Stimulated activated CD4-positive, alpha-beta T cell treated with anti-CD3 and anti-CD28 coated beads, TNF-alpha, amount 100 ng/mL, for 1 hour (primary cell): ENCODE measurements at places on chromosomes 3 and 15.
A peak's percentile ranks its signal among the peaks of the same experiment; 100 is the strongest.

- peak; percentile 24 for DNase-seq
These were observed 1.7 kb downstream of the CMTM8 start for GRCh38 chr3:32240159-32240545.

- no peak for DNase-seq
These were observed 13.6 kb downstream of the TBC1D23 start for GRCh38 chr3:100274361-100274760.

GRCh38 chr3:37279236-37279635, 104.9 kb upstream of the LRRFIP2 start:
- DNase-seq: no peak

DNA sequence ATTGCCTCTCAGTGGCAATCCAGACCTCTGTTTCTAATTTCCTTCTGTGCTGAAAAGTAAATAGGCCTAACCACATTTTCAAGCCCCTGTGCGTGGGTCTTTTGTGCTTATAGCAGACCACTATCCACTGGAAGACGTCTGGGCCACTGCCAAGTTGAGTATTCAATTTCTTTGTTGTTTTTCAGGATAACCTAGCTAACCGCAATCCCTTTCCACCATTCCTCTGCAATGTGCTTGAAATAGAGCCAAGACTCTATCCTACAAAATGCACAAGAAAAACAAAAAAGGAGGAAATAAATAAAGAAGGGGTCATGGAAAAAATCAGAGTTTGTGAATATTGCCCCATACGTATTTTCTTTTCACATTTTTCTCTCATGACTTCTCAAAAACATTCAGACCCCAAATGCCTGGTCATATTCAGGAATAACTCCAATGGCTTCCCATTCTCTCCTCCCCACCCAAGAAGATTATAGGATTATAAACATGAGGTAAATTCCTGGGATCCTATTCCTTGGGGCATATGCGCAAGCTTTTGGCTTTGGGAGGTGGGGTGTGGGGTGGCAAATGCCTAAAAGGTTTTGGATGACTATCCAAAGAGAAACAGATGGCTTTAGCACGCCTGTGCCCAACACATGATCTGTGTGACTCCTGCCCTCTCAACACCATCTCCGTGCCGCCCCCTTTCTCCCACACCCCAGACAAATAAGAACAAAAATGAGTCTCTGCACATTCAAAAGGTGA, 217.9 kb upstream of the THBS1 start:
- DNase-seq: no peak

- DNase-seq: no peak
These were observed 160.9 kb downstream of the TIGIT start for GRCh38 chr3:114454551-114455251.

DNA sequence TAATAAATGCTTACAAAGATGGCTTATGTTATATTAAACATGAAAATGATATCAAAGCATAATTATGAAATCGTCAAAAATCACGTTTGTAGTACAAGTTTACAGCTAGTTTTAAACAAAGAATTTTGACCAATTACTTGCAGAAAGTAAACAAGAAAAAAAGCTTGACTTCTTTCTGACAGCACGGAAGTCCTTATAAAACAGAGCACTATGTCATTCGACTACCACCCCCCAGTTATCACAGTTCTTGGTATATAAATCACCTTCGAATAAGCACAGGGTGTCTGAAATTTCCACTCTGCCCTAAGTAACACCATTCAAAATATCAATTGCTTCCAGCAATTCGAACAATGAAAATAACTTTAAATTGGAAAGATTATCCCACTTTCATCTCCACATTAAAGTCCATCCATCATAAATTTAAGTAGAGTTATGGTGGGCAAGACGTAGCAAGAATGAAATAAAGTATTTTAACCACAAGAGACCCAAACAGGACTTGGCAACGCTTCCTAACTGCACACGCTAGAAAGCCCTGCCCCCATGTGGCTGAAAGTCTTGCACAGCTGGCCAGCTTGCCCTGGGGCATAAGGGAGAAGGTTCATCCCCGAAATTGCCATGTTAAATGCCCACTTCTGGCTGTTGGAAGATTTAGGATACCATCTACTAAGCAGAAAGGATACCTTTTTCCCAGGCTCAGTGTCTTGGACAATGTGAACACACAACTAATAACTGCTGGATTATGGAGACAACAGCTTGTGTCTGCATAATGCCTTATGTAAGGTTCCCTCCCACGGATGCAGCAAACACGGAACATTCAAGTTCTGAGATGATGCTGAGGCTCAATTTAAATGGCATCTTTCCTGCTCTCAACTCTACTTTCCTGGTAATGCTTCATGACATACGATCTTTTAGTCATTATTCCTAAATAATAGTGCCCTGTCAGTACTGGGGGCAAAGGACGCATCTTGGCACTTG, 116.4 kb upstream of the TJP1 start:
- DNase-seq: no peak
